Lung microvascular endothelial cell (primary cell): ENCODE measurements at places on chromosomes 3 and 15.

GRCh38 chr3:15703346-15703745 is 94.4 kb downstream of the ANKRD28 start:
- no peak for DNase-seq

GRCh38 chr3:18713577-18713951 is 288.4 kb upstream of the SATB1 start:
- DNase-seq: no peak

GRCh38 chr3:197682713-197683112 is 54.0 kb downstream of the RUBCN start:
- no peak for DNase-seq

DNA sequence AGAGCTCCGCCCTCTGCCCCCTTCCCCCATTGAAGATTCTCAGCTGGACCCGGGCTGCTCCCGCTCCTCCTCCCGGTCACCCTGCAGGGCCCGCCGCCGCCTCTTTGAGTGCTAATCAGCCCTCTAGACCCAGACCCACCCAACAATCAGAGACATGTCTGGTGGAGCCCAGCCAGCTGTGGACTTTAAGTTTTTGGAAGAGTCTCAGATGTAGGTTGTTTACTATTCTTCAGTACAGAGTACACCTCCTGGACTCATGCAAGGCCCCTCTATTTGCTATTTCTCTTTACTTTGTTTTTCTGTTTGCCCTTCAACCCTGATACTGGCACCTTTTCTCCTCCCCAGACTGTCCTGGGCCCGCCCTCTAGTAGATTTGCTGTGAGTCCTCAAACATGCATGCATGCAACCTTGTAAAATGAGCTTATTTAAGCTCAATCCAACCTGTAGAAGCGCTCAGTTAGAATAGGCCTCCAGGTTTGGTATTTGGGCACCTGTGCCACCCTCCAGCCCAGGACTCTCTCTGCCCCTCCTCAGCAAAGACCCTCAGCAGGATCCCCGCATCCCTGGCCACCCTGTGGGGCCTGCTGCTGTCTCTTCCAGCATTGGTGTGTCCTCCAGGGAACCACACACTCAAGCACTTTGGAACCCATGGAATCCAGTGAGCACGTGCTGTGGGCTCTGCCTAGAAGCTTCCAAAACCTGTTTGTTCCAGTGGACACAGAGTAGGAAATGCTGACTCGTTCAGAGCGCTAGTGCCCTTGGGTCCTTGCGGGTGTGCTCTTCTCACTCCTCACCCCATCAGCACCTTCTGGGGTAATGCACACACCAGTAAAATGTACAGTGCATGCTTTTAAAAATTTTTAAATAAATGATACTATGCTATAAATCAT is 4.6 kb downstream of the PRR23E start:
- no peak for DNase-seq

DNA sequence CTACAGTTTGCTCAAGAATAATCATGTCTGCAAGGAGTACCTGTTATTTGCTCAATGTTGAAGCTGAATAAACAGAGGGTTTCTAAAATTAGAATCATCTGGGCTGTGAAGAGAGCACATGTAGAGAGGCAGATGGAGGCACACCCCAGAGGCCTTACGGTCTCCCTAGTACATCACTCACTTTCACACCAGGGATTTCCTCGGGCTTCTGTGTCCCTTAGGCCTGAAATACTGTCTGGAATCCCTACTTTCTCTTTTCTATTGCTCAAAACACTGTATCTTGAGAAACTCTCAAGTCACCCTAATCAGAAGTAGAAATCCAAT is 473.7 kb upstream of the ROBO2 start:
- no peak for DNase-seq

DNA sequence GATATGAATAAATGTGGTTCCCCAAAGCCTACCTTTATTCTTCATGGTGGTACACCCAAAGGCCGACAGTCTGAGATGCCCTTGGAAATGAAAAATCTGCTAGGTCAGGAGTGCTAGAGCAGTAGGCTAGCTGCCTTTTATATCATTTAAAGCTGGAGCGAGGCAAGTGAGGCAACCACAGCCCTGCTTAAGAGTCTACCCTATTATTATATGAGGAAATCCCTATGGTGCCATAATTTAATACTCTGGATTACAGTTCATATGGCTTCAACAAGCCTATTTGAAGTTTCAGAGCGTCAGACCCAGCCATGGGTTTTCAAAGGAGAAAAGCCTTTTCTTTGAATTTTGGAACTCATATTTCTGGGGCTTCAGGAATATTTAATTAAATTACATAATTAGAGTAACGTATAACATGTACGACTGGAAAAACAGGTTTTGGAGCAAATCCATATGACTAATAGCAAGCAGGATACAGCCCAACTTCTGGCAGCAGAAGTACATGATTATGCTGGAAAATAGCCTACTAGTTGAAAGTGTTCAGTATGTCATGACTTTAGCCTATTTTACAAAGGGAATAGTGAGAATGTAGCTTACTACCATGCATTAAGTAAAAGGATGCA is 18.0 kb upstream of the SLTM start:
- DNase-seq: peak; percentile 82

- no peak for DNase-seq
Observed at GRCh38 chr3:110974902-110975301, 96.7 kb upstream of the NECTIN3 start.

DNA sequence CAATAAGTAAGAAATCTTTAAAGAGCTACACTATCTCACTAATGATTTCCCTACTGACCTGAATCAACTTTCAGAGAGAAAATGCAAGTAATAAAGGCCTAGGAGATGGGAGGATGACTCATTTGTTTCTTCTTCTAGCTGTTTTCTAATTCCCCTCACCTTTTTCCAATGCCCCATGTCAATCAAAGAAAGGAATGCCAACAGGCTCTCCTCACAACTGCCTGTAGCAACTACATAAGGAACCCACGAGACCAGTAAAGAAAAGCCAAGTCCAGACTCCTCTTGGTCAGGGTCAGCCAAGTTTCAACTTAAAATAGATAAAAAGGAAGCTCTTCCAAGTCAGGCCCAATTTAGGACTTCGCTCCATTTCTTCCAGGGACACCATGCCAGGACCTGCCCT is 201.9 kb downstream of the TNIK start:
- DNase-seq: no peak

DNA sequence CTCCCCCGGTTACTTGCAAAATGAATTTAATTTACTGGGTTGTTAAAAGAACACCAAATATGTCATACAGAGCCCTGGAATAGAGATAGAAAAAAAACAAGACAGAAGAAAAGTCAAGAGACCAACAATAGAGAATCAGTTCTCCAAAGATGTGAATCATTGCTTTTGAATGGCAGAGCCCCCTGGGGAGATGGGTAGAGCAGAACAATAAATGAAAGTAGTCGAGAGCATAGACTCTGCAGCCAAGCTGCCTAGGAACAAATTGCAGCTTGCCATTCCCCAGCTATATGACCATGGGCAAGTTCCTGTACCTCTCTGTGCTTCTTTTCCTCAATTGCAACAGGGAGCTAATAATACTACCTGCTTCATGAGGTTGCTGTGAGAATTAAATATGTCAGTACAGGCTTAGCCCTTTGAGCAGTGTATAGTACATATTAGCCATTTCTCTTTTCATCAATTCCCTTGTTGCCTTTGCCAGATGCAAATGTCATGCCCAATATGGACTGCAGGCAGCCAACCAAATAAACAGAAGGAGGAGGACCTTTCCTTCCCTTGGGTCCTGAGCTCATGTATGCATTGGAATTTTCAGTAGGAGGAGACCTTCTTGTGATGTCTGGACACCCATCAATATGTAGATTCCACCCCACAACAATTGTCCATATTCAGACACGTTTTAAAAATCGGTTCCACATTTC is 25.0 kb upstream of the BFSP2 start:
- no peak for DNase-seq

GRCh38 chr3:18223974-18224373 is 201.2 kb downstream of the SATB1 start:
- DNase-seq: no peak
